C1 segment of cervical spinal cord (tissue), 14 donors: ENCODE measurements at places on chromosomes 4 and X.

GRCh38 chr4:2095236-2096072, 36.3 kb downstream of the NAT8L start:
- no peak for DNase-seq

GRCh38 chr4:128462103-128462783, 174.6 kb upstream of the PGRMC2 start:
- no peak for DNase-seq

DNA sequence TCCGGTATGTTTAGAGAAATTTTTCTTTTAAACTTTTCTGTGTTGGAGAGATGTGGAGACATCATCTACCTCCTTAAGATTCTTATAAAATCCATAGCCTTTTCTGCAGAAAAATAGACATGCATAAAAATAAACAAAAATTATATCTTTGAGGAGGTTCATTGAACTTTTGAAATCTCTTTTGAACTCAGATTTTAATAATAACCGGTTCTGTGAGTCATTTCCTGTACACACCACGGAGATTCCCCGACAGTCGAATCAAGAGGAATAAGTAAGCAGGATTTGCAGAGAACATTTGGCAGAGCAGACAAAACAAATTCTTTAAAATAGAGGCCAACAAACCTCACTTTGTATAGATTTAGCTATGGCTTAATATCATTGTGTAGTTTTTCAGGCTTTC, 918.7 kb upstream of the POU3F4 start:
- no peak for DNase-seq

- no peak for DNase-seq
Observed at GRCh38 chrX:58025979-58026378, 115.7 kb upstream of the ZXDA start.

DNA sequence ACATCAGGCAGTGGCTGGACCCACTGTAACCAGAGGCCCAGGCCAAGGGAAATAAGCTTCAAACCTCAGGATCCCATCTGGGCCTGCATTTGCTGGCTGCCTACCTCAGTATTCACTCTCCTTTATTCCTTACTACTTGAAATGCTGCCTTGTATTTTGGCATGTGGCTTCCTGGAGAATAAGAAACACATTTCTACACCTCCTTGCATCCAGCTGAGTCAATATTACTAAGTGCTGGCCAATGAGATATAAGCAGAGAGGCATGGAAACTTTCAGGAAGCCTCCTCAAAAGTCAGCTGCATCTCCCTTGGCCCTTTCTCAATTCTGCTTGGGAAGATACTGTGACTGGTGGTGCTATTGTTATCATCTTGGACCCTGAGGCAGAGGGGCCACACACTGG, 59.8 kb upstream of the RELL1 start:
- no peak for DNase-seq

DNA sequence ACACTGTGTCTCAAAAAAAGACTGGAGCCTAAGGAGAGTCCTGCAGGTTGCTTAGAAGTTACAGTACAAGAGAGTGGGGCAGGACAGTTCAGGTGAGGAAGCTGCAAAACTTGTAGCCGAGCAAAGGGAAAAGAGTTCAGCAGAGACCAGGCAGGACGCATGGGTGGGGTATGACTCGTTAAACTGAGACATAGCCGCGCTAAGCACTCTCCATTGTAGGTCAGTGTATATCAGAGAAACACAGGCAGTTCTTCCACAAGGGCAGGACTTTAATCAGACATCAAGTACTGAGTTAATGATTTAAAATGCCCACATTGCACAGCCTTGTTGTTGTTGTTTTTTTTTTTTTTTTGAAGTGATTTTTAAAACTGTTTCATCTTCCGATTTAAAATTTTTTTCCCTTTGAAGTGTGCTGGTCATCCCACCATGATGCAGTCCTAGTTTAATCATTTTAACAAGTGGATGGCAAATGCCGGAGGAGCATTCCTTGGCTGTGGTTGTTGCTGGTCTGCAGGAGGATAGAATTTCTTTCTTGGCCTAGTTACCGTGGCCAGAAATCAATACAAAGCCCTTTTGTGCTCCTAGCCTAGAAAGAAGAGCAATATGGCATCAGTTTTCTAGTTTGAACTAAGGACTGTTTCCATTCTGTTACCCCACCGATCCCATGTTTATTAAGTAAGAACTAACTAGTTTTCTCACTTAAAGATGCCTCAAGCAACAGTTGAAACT, 10.3 kb downstream of the LAP3 start:
- peak; percentile 8 for DNase-seq

DNA sequence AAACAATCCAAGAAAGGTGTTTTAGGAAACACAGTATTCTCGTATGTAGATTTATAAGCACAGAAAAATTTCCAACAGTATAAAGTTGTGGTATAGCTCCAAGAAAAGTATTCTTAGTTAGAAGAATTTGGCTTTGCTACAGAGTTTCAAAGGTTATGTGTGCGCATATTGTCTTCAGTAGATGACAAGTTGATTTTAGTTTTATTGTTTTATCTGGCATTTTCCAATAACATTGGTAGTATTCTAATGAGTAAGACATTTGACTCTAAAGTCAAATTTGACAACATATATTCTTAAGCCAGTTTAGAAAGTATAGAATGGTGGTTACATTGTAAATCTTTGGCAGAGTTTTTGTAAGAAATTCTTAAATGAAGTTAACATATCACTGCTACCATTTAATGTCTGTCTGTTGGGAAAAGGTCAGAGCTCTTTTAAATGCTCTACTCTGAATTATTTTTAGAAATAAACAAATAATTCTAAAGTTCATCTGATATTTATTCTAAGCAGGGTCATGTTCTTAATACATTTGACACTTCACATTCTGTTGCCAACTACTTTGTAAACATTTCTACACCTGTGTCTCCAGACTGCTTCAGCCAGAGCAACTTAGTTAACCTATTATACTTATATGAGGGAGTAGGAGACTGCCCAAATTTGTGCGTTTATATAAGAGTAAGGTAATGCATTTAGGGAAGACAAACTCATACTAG, 30.0 kb downstream of the CLCN3 start:
- no peak for DNase-seq

DNA sequence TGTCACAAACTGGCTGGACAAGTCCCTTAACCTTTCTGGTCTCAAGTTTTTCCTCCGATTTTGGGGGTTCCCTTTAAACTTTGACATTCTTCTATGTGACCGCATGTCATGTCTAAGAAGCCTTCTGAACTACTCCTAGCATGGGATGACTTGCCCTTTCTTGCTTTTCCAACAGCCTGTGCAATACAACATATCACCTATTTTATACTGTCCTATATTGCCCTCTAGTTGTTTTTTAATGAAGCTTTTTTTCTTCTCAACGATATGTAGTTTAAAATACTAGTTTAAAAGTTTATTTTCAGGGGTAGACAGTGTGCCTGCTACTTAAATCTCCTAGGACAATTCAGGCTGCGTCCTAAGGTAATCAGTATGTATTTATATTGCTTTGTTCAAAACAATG, 1.0 kb upstream of the IGBP1 start:
- DNase-seq = no peak

GRCh38 chrX:84735025-84735424, 232.8 kb upstream of the HDX start:
- no peak for DNase-seq

GRCh38 chr4:57184378-57185029, 74.3 kb upstream of the IGFBP7 start:
- DNase-seq = no peak
